ENCODE measurements at places on chromosomes 7 and 10. TPM values are rescaled to one million over a fixed set of nuclear protein-coding genes. Genes with fewer than 3 reads are reported as not detected.

Gene C10orf53
- total RNA-seq = not detected

Gene WDFY4
- total RNA-seq = 560 TPM

Gene HOXA11
- total RNA-seq = not detected

Gene CLRN3
- not detected for total RNA-seq

Gene RNF32
- total RNA-seq = 2.3 TPM

Gene ADARB2
- 0.96 TPM for total RNA-seq

Gene INA
- not detected for total RNA-seq

GRCh38 chr10:110356628-110357245 is 52.0 kb upstream of the SMNDC1 start:
- peak; percentile 96 for DNase-seq
- peaks cover 54% of the 10 kb centered on the region for H3K4me1 ChIP-seq
- H3K27ac ChIP-seq = peak overlapping the region; percentile 94
- H3K36me3 ChIP-seq = no peaks in the 10 kb centered on the region
- H3K27me3 ChIP-seq = no peaks in the 10 kb centered on the region

DNA sequence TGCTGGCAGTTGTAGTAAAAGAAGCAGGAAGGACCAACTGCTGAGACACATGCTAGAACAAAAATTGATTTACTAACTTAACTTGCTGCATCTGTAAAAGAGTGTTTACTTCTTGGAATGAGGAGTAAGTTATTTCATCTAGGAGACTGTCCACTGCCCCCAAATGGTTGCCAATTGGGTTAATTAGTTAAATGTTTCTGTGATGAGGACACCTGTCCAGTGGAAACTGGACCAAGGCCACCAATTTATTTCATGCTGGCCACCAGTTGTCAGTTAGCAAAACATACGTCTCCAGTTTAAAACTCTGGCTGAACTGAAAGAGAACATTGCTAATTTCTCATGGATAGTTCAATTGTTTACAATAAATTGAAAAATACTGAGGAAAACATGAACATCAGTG is 191.7 kb downstream of the PPP1R9A start:
- no peaks in the 10 kb centered on the region for H3K27me3 ChIP-seq
- H3K36me3 ChIP-seq = no peaks in the 10 kb centered on the region
- no peak overlapping the region for H3K4me3 ChIP-seq
- no peaks in the 10 kb centered on the region for H3K4me1 ChIP-seq

GRCh38 chr7:26492816-26493215 is 201.2 kb downstream of the SNX10 start:
- no peak overlapping the region for H3K27ac ChIP-seq
- H3K36me3 ChIP-seq = no peaks in the 10 kb centered on the region
- no peak overlapping the region for H3K4me3 ChIP-seq
- DNase-seq = no peak
- no peaks in the 10 kb centered on the region for H3K4me1 ChIP-seq

GRCh38 chr7:121531175-121532070 is 135.3 kb upstream of the FAM3C start:
- DNase-seq = no peak
- H3K27ac ChIP-seq = no peak overlapping the region
- H3K27me3 ChIP-seq = no peaks in the 10 kb centered on the region
- no peaks in the 10 kb centered on the region for H3K36me3 ChIP-seq

- no peaks in the 10 kb centered on the region for H3K36me3 ChIP-seq
- H3K27ac ChIP-seq = no peak overlapping the region
- no peak overlapping the region for H3K4me3 ChIP-seq
- no peaks in the 10 kb centered on the region for H3K4me1 ChIP-seq
- H3K27me3 ChIP-seq = no peaks in the 10 kb centered on the region
- no peak for DNase-seq
These were observed 81.5 kb upstream of the GNAI1 start for GRCh38 chr7:80053124-80053523.

DNA sequence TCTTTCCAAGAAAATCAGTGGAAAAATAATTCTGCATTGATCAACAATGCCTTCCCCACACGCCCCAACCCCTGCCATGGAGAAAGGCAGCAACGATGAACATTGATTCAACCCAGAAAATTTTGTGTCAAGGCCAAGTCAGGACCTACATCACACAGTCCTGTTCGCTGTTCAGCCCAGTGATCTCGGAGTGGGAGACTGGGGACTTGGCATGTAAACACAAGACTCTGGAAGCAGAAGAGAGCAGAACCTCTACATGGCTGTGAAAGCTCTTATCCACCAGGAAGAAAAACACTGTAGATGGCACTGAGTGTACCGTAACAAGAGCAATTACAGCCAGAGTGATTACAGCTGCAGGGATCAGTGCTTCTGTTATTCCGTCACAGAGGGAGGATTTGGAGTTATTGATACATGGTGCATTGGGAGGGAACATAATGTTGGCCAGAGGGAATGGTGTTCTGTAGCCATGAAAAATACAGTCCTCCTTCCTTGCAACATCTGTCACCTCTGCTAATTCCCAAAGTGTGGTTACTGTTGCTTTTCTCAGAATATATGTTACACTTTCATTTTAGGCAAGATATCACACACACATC is 136.6 kb downstream of the IQUB start:
- no peak overlapping the region for H3K27ac ChIP-seq
- no peak overlapping the region for H3K4me3 ChIP-seq
- no peaks in the 10 kb centered on the region for H3K4me1 ChIP-seq
- no peaks in the 10 kb centered on the region for H3K36me3 ChIP-seq

DNA sequence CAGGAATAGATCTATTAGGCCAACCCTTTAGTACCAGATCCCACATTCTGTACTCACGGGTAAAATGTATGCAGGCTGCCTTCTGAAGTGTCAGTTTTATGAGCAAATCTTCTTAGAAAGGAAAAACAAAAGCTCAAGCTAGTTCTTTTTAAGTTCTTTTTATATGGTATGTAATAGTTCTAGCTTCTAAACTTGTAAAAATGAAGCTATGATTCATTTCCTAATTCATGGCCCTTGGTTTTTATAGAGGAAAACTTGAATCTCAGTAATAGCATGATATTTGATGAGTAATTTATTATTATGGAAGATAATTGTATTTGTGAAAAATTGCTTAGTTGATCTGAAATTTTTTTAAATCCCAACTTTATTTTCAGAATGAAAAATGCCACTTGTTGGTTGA is 54.3 kb downstream of the SLK start:
- H3K27ac ChIP-seq = no peak overlapping the region
- no peak overlapping the region for H3K4me3 ChIP-seq
- DNase-seq = no peak
- H3K27me3 ChIP-seq = no peaks in the 10 kb centered on the region

DNA sequence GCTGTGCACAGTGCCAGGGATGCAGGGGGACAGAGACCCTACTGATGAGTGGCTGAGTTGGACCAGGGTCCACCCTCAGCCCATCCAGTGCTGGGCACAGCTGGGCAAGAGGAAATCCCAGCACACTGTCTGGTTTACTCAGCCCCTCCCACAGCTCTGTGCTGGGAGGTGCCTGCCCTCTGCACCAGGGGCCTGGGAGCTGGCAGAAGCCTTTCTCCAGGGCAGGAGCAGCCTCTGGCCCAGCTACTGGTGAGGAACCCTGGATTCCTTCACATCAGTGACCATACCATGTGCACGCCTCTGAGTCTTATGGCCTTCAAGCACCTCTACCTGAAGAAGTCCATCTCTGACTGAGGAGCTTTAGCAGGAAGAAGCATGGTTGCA is 25.9 kb upstream of the C10orf71 start:
- DNase-seq = no peak
- H3K4me1 ChIP-seq = peaks cover 16% of the 10 kb centered on the region
- no peaks in the 10 kb centered on the region for H3K36me3 ChIP-seq

- H3K27me3 ChIP-seq = no peaks in the 10 kb centered on the region
- no peak for DNase-seq
- no peaks in the 10 kb centered on the region for H3K36me3 ChIP-seq
- H3K4me1 ChIP-seq = no peaks in the 10 kb centered on the region
- no peak overlapping the region for H3K4me3 ChIP-seq
These were observed 147.0 kb downstream of the WDR37 start for GRCh38 chr10:1203216-1203615.

DNA sequence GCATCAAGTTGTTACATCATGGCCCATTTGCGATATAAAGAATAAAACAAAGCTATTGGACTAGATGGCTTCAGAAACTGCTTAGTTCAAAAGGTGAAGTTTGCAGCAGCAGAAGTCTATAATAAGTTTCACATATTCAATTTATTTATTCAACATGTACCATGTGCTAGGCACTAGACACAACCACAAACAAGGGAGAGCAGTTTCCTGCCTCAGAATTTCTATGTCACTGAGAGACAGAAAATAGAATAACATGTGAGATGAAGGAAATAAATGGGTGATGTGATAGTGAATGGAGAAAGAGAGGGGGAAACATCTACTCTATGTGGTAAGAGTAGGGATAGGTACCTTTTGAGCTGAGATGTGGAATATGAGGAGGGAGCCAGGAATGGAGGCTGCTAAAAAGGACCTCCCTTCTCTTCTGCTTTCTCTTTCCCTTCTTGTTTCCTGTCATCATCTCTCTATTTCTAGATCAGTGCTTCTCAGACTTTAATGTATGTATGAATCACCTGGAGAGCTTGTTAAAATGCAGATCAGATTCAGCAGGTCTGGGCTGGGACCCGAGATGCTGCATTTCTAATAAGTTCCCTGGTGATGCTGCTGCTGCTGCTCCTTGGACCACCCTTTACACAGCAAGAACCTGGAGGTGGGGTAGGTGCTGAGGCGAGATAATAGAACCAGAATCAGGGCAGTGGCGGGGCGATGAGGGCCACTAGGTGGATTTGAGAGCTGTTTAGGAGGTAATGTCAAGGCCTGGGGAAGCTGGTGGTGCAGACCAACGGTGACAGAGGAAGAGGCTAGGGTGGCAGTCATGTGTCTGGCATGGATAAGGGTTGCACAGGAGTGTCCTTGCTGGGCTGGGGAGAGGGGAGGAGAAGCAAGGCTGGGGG is 13.7 kb upstream of the INMT start:
- H3K27ac ChIP-seq = no peak overlapping the region
- no peak for DNase-seq
- H3K36me3 ChIP-seq = no peaks in the 10 kb centered on the region
- H3K27me3 ChIP-seq = no peaks in the 10 kb centered on the region
- H3K4me1 ChIP-seq = no peaks in the 10 kb centered on the region
- no peak overlapping the region for H3K4me3 ChIP-seq

DNA sequence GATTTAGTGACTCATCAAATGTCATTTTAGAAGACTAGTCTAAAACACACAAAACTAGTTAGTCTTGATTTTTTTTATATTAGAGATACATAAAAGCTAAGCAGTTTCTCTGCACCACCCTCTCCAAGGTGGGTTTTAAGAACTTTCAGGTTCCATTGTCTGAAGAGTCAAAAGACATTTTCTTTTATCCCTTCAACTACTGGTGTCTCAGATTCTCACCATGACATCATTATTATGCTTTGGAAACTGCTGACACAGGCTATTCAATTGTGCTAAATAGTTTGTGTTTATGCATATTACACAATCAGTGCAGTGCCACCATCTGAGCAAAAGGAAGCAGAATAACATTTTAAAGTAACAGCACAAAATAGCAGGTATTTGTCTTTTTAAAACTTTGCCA is 52.2 kb downstream of the IGF2BP3 start:
- no peaks in the 10 kb centered on the region for H3K27me3 ChIP-seq
- no peaks in the 10 kb centered on the region for H3K36me3 ChIP-seq
- no peak overlapping the region for H3K4me3 ChIP-seq
- DNase-seq = no peak
- no peak overlapping the region for H3K27ac ChIP-seq
- no peaks in the 10 kb centered on the region for H3K4me1 ChIP-seq

GRCh38 chr7:108239501-108240225 is 109.5 kb upstream of the LAMB4 start:
- no peak overlapping the region for H3K27ac ChIP-seq
- no peak for DNase-seq
- H3K36me3 ChIP-seq = no peaks in the 10 kb centered on the region
- no peak overlapping the region for H3K4me3 ChIP-seq
- H3K27me3 ChIP-seq = no peaks in the 10 kb centered on the region
- H3K4me1 ChIP-seq = no peaks in the 10 kb centered on the region

- H3K27ac ChIP-seq = no peak overlapping the region
- peaks cover 4% of the 10 kb centered on the region for H3K36me3 ChIP-seq
- H3K4me1 ChIP-seq = no peaks in the 10 kb centered on the region
- no peaks in the 10 kb centered on the region for H3K27me3 ChIP-seq
These were observed 35.4 kb downstream of the MALSU1 start for GRCh38 chr7:23334482-23335056.

GRCh38 chr10:63099734-63100133 is 33.4 kb upstream of the NRBF2 start:
- H3K36me3 ChIP-seq = no peaks in the 10 kb centered on the region
- no peak overlapping the region for H3K4me3 ChIP-seq
- H3K27me3 ChIP-seq = peaks cover 3% of the 10 kb centered on the region

- no peaks in the 10 kb centered on the region for H3K4me1 ChIP-seq
- no peak overlapping the region for H3K4me3 ChIP-seq
- no peaks in the 10 kb centered on the region for H3K36me3 ChIP-seq
- no peak overlapping the region for H3K27ac ChIP-seq
- DNase-seq = no peak
- no peaks in the 10 kb centered on the region for H3K27me3 ChIP-seq
These were observed 401.6 kb downstream of the SUGCT start for GRCh38 chr7:40536421-40536820.

- no peaks in the 10 kb centered on the region for H3K36me3 ChIP-seq
- H3K27ac ChIP-seq = no peak overlapping the region
- H3K4me1 ChIP-seq = no peaks in the 10 kb centered on the region
- H3K27me3 ChIP-seq = no peaks in the 10 kb centered on the region
- peak; percentile 27 for DNase-seq
- H3K4me3 ChIP-seq = no peak overlapping the region
These were observed 11.0 kb downstream of the TMEM184A start for GRCh38 chr7:1544896-1545416.

DNA sequence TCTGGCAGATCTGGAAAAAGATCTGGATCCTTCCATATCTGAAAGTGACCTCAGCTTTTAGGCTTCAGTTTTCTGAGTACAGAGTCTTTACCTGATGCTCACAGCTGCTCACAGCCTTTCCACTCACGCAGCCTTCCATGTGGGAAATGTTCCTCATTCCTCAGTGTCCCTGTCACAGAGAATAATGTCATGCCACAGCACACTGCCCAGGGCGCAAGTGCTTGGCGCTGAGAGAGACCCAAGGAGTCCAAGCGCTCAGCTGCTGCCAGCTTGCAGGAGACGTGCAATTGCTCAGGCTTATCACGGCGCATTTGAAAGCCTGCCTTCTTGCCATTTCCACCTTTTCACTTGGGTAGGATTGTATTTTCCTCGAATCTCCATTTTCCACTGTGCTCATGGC is 271.9 kb upstream of the MKI67 start:
- DNase-seq = no peak
- no peaks in the 10 kb centered on the region for H3K27me3 ChIP-seq
- no peak overlapping the region for H3K27ac ChIP-seq
- H3K4me1 ChIP-seq = no peaks in the 10 kb centered on the region

DNA sequence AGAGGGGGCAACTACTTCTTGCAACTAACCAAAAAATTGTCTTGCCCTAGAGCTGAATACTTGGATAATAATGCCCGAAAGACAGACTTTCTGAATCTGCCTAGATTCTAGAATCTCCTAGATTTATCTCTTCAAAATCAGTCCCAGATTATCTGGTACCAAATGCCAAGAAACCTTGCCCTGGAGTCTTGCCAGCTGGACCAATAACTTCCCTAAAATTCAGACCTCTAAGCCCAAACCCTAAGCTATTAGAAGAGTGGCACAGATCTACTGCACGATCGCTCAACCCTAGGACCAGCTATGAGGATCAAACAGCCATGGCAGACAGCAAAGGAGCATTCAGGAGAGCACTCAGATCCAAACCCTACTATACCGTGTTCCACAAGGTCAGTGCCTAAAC is 45.0 kb downstream of the ARMH3 start:
- H3K36me3 ChIP-seq = peaks cover 3% of the 10 kb centered on the region
- H3K4me3 ChIP-seq = no peak overlapping the region
- peak overlapping the region; percentile 44 for H3K27ac ChIP-seq
- H3K27me3 ChIP-seq = no peaks in the 10 kb centered on the region

GRCh38 chr10:130459851-130460490 is 323.8 kb downstream of the GLRX3 start:
- no peak overlapping the region for H3K27ac ChIP-seq
- no peaks in the 10 kb centered on the region for H3K4me1 ChIP-seq
- no peaks in the 10 kb centered on the region for H3K36me3 ChIP-seq
- no peak overlapping the region for H3K4me3 ChIP-seq
- no peaks in the 10 kb centered on the region for H3K27me3 ChIP-seq
- DNase-seq = no peak
